ENCODE measurements at places on chromosomes 7 and 10.

DNA sequence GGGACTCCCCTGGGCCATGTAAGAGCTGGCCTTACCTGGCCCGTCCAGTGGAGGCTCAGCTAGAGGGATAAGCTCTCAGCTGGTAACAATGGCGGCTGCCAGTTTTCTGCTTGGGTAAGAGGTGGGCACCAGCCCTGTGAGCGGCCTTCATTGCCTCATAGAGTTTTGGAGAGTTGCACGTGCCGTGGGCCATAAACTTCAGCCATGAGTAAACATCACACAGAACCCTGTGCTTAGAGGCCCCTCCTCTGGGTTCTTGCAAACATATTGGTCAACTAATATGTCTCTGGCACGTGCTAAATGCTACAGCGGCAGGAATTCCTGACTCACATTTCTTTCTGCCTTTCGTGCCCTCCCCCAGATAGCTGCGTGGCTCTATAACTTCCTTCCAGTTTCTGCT lies 103.9 kb upstream of the LEP start:
- peak; percentile 52 for DNase-seq

- no peak for DNase-seq
These were observed 13.6 kb downstream of the ZNF138 start for GRCh38 chr7:64807731-64808365.

DNA sequence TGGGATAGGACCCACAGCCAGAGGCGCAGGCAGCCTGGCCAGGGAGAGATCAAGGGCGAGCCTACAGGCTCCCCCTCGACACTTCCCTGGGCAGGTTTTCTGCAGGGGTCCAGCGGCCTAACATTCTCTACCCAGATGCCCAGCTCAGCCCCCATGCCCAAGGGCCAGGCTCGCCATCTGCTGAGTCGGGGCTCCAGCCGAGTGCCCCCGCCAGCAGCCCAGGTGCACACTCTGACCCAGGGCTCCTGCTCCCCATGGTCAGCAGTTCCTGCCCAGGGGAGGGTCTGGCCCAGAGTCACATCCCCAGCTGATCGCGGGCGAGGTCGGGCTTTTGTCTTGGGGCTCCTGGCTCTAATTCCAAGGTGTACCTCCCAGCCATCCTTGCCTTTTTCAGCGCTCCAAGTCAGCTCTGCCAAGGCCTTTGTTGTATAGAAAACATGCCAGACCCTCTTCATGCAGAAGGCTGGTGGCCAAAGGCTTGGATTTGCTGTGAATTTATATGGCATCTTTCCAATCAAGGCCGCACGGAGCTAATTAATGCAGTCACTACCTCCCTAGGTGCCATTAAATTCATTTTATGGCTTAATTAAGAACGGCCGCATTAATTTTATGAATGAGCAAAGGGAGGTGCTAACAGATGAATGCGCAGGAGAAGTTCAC lies 120.6 kb downstream of the LRRC18 start:
- DNase-seq = peak; percentile 63

- no peak for DNase-seq
These were observed 50.0 kb upstream of the EMX2 start for GRCh38 chr10:117492504-117492903.

DNA sequence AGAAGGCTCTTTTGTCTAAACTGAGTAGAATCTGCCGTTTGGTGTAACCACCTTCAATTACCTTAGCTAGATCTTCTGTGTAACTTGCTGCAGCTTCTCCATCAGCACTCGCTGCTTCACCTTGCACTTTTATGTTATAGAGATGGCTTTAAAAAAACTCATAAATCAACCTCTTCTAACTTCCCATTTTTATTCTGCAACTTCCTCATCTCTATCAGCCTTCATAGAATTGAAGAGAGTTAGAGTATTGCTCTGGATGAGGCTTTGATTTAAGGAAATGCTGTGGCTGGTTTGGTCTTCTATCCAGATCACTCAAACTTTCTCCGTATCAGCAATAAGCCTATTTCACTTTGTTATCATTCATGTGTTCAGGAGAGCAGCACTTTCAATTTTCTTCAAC lies 1131.9 kb upstream of the CELF2 start:
- DNase-seq = no peak

- no peak for DNase-seq
These were observed 287.2 kb upstream of the MKLN1 start for GRCh38 chr7:131040467-131040932.

- DNase-seq = no peak
These were observed 12.5 kb downstream of the ZNF365 start for GRCh38 chr10:62386356-62387320.

GRCh38 chr10:96967847-96968246 lies 135.7 kb downstream of the LCOR start:
- DNase-seq = no peak

DNA sequence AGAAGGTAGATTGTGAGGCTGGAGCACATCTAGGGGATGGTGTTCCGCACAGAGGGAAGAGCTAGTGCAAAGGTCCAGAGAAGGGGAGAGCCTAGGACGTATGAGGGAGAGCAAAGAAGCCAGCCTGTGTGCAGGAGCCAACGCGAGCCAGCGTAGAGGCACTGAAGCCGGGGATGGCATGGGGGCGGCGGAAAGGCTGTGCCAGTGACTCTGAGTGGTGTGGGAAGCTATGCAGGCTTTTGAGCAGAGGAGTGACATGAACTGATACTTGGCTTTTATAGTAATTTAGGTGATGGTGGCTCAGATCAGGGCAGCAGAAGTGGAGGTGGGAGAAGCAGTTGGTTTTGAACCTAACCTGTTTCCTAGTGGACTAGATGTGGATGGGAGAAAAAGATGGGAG lies 65.8 kb downstream of the ATXN7L1 start:
- peak; percentile 33 for DNase-seq

DNA sequence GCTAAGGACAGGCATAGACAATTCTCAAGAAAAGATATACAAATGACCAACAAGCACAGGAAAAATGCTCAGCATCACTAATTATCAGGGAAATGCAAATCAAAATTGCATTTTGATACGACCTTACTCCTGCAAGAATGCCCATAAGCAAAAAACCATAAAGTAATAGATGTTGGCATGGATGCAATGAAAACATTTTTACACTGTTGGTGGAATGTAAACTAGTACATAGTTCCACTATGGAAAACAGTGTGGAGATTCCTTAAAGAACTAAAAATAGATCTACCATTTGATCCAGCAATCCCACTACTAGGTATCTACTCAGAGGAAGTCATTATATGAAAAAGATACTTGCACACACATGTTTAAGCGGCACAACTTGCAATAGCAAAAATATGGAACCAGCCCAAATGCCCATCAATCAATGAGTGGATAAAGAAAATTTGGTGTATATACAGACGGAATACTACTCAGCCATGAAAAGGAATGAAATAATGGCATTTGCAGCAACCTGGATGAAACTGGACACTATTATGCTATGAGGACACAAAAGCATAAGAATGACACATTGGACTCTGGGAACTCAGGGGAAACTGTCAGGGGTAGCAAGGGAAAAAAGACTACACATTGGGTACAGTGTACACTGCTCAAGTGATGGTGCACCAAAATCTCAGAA lies 59.3 kb downstream of the DGKI start:
- DNase-seq = no peak

DNA sequence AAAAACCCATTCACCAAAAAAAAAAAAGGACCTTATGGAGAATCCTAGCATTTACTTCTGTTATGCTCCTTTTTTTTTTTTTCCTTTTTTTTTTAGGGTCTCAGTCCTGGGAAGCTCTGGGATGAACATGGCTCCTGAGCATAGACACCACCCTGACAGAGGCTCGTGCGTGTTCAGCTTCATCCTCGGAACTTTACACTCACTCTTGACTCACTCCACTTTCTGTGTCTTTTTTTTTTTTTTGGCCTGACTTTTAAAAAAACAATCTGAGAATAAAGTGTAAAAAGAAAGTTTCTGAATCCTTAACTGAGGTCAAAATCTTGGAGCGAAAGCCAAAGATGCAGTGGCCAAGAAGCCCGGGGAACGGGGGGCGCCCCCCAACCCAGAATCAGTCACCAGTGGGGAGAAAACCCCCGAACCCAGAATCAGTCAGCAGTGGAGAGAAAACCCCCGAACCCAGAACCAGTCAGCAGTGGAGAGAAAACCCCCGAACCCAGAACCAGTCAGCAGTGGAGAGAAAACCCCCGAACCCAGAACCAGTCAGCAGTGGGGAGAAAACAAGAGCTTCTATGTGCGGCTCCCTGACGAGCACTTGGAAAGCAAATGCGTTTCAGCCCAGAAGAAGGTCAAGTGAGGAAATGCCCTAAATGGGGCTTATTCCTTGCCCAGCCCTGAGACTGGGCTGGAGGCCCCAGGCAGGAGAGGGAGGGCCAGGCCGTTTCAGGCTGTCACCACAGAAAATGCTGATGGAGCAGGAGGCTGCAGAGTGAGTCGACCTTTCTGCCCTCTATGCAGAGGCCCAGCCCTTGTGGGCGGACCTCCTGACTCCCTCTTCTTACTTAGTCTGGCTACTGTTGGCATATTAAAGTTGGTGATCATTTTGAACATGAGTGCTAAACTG lies 19.0 kb upstream of the PFKP start:
- no peak for DNase-seq

DNA sequence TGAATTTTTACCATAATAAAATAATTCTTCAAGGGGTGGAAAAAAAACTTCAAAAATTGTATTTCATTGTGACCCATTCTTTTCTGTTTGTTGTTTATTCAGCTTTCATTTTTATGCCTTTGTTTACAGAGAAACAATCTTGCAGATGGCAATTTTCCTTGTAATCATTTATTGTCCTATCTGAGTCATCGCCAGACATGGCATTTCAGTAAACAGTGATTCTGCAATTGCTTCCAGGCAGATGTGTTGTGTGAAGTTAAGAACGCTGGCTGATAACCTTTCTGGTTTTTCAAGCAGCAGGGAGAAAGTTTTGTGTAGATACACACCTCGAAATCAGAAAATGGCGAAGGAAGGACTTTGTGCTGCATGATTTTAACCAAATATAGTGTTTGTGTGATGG lies 80.7 kb upstream of the RPA3 start:
- DNase-seq = no peak

GRCh38 chr7:33824911-33825459 lies 80.4 kb upstream of the BMPER start:
- DNase-seq = no peak

DNA sequence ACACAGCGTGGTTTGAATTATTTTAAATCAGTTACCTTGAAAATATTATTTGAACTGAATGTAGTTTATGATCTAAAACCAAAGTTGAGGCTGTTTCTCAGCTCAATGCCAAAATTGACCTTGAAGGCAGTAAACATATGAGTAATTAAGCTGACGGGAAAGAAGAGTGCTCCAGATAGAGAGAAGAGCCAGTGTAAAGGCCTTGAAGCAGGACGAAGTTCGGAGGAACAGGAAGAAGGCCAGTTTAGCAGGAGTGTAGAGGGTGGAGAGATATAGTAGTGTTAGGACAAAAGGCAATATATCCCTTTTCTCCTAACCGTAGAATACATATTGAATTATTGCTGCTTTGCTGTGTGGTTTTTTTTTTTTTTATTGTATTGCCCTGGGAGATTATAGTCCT lies 63.2 kb downstream of the CYP51A1 start:
- no peak for DNase-seq

GRCh38 chr7:115933471-115933870 lies 97.1 kb downstream of the TFEC start:
- DNase-seq = no peak

Measured in coronary artery (tissue), 2 donors.